ENCODE measurements at places on chromosomes 11 and 22.

- no peak for DNase-seq
- no peak overlapping the region for H3K4me3 ChIP-seq
- H3K27me3 ChIP-seq, result peaks cover 7% of the 10 kb centered on the region
Measured at GRCh38 chr22:30017375-30018223, 62.7 kb upstream of the HORMAD2 start.

- H3K27me3 ChIP-seq, result no peaks in the 10 kb centered on the region
- no peak overlapping the region for H3K4me3 ChIP-seq
- no peak for DNase-seq
- H3K4me1 ChIP-seq, result no peaks in the 10 kb centered on the region
- peaks cover 20% of the 10 kb centered on the region for H3K36me3 ChIP-seq
Measured at GRCh38 chr22:33232071-33232470, 173.9 kb upstream of the SYN3 start.

DNA sequence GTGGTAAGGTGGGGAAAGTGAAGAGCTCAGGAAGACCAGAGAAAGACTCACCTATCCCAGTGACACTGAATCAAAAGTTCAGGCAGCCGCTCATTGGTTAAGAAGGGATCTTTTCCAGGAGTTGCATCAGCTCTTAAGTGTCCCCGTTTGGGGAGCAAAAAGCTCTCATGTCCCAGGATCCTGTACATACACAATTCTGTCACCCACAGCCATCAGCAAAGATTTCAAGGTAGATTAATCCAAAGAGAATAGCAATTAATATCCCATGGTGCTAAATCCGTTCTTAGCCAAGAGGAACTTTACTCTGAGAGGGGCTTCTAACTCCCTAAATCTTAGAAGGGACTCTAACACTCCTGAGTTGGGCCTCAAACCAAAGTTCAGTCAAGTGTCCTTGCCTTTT, 19.3 kb downstream of the FOLR3 start:
- no peaks in the 10 kb centered on the region for H3K4me1 ChIP-seq
- H3K36me3 ChIP-seq, result no peaks in the 10 kb centered on the region
- no peak overlapping the region for H3K4me3 ChIP-seq
- no peak overlapping the region for H3K27ac ChIP-seq
- no peak for DNase-seq
- H3K27me3 ChIP-seq, result no peaks in the 10 kb centered on the region

- peaks cover 9% of the 10 kb centered on the region for H3K27me3 ChIP-seq
- no peak overlapping the region for H3K27ac ChIP-seq
- H3K4me3 ChIP-seq, result no peak overlapping the region
- no peaks in the 10 kb centered on the region for H3K36me3 ChIP-seq
- H3K4me1 ChIP-seq, result peaks cover 36% of the 10 kb centered on the region
- DNase-seq, result no peak
Measured at GRCh38 chr22:17914474-17914873, 109.9 kb downstream of the MICAL3 start.

DNA sequence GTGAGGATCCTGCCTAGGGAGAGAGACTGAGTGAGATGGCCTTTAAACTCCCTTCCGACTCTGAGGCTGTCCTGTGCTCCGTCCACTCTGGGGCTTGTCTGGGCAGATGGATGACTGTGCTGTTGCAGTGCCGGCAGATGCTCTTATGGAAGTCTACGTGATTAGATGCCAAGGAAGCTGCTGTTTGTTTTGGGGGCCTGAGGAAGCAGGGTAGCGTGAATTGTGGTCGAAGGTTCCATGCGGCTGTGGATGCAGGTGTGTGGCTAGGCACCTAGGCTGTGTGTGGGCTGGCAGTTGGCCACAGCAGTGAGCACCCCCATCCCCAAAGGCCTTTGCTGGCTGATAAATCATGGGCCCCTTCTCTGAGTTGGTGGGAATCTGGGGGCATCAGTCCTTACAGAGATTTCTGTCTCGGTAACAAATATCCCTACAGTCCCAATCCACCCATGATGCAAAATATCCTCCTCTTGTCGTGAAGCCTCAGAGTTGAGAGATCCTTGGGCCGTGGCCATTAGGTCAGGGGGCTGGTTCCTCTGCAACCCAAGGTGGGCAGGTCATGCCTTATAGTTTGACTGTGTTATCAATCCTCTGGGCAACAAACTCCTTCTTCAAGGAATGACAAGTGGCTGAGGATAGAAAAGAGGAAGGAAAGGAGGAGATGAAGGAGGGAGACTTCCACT, 31.2 kb downstream of the AMPD3 start:
- H3K36me3 ChIP-seq, result no peaks in the 10 kb centered on the region
- peaks cover 3% of the 10 kb centered on the region for H3K4me1 ChIP-seq
- no peak for DNase-seq
- H3K4me3 ChIP-seq, result no peak overlapping the region

- peaks cover 14% of the 10 kb centered on the region for H3K4me1 ChIP-seq
- DNase-seq, result no peak
- no peak overlapping the region for H3K4me3 ChIP-seq
- H3K27ac ChIP-seq, result no peak overlapping the region
- H3K27me3 ChIP-seq, result peaks cover 2% of the 10 kb centered on the region
Measured at GRCh38 chr11:69601011-69601975, 39.7 kb upstream of the CCND1 start.

DNA sequence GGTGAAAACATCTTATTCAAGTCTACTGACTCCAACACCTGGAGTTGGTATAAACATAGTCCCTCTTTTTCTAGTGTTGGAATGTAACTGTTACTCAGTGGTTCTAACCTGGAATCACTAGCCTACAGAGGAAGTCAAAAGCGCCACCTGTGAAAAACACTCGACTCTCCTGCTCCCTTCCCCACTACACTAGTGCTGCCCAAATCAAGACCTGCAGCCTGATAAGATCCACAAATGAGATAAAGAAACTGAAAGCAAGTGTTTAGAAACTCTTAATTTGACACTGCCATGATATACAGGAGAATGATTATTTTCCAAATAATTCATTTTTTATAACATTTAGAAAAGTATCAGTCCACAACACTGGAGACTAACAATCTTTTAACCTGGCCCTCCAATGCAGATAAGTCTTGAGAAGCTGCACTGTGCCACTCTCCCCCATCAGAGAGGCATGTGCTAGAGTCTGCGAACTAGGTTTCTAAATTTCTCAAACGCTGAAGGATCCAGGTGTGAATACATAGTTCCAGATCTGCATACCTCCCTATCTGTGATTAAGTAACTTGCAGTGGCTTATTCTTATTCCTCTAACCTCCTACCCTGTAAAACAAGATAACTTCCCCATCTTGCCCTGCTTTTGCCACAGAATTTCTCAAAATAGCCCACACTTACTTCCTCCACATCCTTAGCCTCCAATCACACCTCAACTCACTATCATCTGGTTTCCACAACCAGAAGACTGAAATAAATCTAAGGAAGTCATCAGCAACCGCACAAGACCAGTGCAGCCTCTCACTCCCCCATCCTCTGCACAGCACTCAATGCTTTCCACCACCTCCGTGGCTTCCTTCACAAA, 88.1 kb downstream of the RRAS2 start:
- H3K4me1 ChIP-seq, result peaks cover 2% of the 10 kb centered on the region
- DNase-seq, result no peak
- peaks cover under 1% of the 10 kb centered on the region for H3K27me3 ChIP-seq
- H3K27ac ChIP-seq, result no peak overlapping the region
- H3K36me3 ChIP-seq, result peaks cover 4% of the 10 kb centered on the region

DNA sequence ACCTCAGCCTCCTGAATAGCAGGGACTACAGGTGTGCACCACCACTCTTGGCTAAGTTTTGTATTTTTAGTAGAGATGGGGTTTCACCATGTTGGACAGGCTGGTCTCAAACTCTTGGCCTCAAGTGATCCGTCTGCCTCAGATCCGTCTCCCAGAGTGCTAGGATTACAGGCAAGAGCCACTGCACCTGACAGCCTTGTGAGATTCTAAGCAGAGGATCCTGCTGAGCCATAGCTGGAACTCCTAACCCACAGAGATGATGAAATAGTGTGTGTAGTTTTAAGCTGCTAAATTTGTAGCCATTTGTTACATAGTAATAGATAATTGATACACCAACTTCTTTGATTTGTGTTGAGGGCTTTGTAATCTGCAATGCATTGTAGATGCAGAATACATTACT, 51.1 kb downstream of the CLMP start:
- no peak overlapping the region for H3K27ac ChIP-seq
- H3K36me3 ChIP-seq, result no peaks in the 10 kb centered on the region
- peaks cover 34% of the 10 kb centered on the region for H3K4me1 ChIP-seq
- H3K27me3 ChIP-seq, result peaks cover 3% of the 10 kb centered on the region
- DNase-seq, result no peak

- peak; percentile 59 for DNase-seq
- peak overlapping the region; percentile 83 for H3K4me3 ChIP-seq
- no peaks in the 10 kb centered on the region for H3K36me3 ChIP-seq
- H3K4me1 ChIP-seq, result peaks cover 11% of the 10 kb centered on the region
- H3K27me3 ChIP-seq, result peaks cover 29% of the 10 kb centered on the region
- no peak overlapping the region for H3K27ac ChIP-seq
Measured at GRCh38 chr11:8268530-8269400, 5.1 kb upstream of the LMO1 start.

DNA sequence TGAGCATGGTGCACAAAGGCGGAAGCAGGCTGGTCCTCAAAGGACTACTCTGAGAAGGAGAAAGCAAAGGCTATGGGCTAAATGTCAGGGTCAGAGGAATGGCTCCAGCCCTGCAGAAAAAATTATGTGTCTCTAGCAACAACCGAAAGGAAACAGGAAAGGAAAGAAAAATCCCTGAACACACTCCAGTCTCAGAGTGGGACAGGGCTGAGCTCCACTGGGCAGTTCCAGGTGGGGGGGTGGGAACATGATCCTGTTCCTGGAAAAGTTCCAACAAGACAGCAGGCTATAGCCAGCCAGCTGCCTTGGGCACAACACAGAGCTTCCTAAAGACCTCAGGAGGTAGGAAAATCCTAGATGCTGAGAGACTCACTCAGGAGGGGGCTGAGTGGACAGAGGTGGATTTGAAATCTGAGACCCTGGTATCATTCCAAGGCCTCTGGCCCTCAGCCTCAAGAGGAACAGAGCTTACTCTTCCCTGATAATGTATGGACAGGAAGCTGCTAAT, 1088.2 kb downstream of the TBC1D22A start:
- H3K4me1 ChIP-seq, result no peaks in the 10 kb centered on the region
- no peak for DNase-seq
- peaks cover 16% of the 10 kb centered on the region for H3K36me3 ChIP-seq
- peaks cover 8% of the 10 kb centered on the region for H3K27me3 ChIP-seq
- H3K4me3 ChIP-seq, result no peak overlapping the region

GRCh38 chr11:28834877-28835276, 726.7 kb downstream of the METTL15 start:
- H3K27ac ChIP-seq, result no peak overlapping the region
- peaks cover 5% of the 10 kb centered on the region for H3K4me1 ChIP-seq
- H3K4me3 ChIP-seq, result no peak overlapping the region
- no peak for DNase-seq

- H3K27ac ChIP-seq, result no peak overlapping the region
- no peak for DNase-seq
- H3K4me1 ChIP-seq, result peaks cover 10% of the 10 kb centered on the region
- H3K27me3 ChIP-seq, result no peaks in the 10 kb centered on the region
- no peaks in the 10 kb centered on the region for H3K36me3 ChIP-seq
Measured at GRCh38 chr11:96211436-96211835, 131.6 kb downstream of the MAML2 start.

GRCh38 chr11:69311767-69312385, 17.9 kb downstream of the MYEOV start:
- no peak overlapping the region for H3K4me3 ChIP-seq
- H3K27ac ChIP-seq, result no peak overlapping the region
- DNase-seq, result no peak
- H3K36me3 ChIP-seq, result no peaks in the 10 kb centered on the region
- H3K27me3 ChIP-seq, result no peaks in the 10 kb centered on the region
- no peaks in the 10 kb centered on the region for H3K4me1 ChIP-seq

DNA sequence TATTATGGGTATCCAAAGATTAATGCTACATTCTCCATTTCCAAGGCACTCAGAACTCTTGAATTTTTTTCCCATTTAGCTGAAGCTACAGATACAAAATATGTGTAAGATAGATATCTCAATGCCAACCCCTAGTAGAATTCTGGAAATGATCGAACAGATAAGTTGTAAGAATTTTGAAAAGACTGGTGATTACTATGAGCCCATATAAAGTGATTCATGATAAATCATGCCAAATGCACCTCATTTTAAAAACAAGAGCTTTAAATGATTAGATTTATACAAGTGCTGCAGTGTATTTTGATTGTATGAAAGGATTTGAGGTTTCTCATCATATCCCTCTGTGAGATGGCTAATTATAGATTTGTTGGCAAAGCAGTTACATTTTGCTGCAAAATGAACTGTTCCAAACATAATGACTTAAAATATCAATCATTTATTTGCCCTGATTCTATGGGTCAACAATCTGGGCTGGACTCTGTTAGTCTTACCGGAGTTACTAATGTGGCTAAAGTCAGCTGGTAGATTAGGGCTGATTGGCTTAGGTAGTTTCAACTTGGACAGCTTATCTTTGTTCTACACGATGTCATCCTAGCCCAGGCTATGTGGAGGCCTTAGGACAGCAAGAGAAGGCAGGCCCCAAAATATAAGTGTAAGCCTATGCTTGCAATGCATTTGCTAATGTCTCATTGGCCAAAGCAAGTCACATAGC, 3.4 kb downstream of the OR10V1 start:
- H3K27ac ChIP-seq, result no peak overlapping the region
- H3K4me3 ChIP-seq, result no peak overlapping the region
- DNase-seq, result no peak
- no peaks in the 10 kb centered on the region for H3K36me3 ChIP-seq

- no peak for DNase-seq
- H3K27me3 ChIP-seq, result peaks cover 6% of the 10 kb centered on the region
- peaks cover 7% of the 10 kb centered on the region for H3K4me1 ChIP-seq
- H3K4me3 ChIP-seq, result no peak overlapping the region
- H3K27ac ChIP-seq, result no peak overlapping the region
Measured at GRCh38 chr11:43548916-43549315, 131.6 kb upstream of the HSD17B12 start.

DNA sequence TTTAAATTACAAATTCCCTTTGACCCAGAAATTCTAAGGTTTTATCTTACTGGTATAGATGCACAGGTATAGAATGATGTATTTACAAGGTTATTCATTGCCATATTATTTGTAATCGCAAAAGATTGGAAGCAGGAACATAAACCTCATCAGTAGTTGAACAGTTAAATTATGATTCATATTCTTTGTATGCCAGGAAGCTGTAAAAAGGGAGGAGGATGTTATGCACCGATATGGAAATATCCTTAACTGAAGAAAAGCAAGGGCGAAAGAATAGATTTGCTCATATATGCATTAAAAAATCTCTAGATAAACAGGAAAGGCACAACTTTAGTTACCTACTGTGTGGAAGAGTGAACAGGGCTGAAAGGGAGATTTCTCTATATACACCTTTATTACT, 36.7 kb downstream of the PPFIA1 start:
- H3K4me1 ChIP-seq, result peaks cover 21% of the 10 kb centered on the region
- H3K4me3 ChIP-seq, result no peak overlapping the region
- no peaks in the 10 kb centered on the region for H3K36me3 ChIP-seq
- no peak for DNase-seq

DNA sequence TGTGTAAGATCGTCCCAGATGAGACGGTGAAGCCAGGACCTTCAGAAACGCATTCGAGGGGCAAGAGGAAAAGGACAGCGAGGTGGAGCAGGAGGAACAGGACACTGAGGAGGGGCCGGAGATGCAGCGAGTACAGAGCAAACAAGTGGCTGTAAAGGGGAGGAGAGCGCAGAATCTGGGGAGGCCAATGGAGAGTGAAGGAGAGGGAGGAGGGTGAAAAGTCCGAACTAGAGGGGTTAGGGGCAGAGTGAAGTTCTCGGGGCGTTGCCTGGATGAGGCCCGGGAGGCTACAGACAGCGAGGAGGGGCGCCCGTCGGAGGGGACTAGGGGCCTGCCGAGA, 8.8 kb upstream of the PPIL2 start:
- no peaks in the 10 kb centered on the region for H3K36me3 ChIP-seq
- no peaks in the 10 kb centered on the region for H3K4me1 ChIP-seq
- H3K4me3 ChIP-seq, result peak overlapping the region; percentile 80
- DNase-seq, result no peak

GRCh38 chr22:31089160-31090100, 8.3 kb downstream of the SMTN start:
- H3K4me1 ChIP-seq, result no peaks in the 10 kb centered on the region
- no peak overlapping the region for H3K27ac ChIP-seq
- DNase-seq, result peak; percentile 78
- peaks cover 2% of the 10 kb centered on the region for H3K27me3 ChIP-seq
- no peak overlapping the region for H3K4me3 ChIP-seq
